ENCODE measurements at places on chromosomes 16 and 17.

DNA sequence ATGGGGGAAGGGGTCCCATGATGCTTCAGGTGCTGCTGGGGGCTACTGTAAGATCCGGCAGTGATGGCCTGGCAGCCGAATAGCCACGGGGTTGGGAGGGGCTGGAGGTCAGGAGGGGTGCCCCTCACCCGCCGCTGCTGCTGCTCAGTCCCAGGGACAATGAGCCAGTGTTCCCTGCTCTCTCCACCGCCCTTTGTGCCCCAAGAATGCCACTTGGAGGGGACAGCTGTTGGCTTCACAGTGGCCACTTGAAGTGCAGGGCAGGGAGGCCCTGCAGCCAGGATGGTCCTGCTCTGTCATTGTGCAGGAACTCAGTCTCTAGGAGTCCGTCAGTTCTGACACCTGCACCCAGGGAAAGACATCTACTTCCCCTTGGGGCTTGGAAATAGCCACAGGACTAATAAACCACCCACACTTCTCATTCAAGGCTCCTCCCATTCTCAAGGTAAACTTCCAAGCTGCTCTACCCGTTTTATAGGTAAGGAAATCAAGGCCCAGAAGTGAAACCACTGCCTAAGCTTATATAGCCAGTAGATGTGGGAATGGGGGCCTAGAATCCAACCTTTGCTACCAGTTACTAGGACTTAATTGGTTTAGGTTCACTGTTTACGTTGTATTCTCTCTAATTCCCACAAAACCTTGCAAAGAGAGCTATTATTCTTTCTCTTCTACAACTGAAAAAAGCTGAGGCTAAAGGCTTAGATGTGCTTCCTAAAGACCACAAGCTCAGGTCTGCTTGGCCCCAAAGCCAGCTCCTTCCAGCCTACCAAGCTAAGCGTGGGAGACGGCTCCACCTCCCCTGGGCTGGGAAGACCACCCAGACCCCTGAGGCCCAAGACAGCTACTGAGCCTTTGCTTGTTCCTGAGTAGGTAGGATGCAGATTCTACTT lies 6.2 kb upstream of the CPSF4L start:
- no peak for DNase-seq

- no peak for DNase-seq
Observed at GRCh38 chr17:34991606-34992005, 11.3 kb downstream of the LIG3 start.

DNA sequence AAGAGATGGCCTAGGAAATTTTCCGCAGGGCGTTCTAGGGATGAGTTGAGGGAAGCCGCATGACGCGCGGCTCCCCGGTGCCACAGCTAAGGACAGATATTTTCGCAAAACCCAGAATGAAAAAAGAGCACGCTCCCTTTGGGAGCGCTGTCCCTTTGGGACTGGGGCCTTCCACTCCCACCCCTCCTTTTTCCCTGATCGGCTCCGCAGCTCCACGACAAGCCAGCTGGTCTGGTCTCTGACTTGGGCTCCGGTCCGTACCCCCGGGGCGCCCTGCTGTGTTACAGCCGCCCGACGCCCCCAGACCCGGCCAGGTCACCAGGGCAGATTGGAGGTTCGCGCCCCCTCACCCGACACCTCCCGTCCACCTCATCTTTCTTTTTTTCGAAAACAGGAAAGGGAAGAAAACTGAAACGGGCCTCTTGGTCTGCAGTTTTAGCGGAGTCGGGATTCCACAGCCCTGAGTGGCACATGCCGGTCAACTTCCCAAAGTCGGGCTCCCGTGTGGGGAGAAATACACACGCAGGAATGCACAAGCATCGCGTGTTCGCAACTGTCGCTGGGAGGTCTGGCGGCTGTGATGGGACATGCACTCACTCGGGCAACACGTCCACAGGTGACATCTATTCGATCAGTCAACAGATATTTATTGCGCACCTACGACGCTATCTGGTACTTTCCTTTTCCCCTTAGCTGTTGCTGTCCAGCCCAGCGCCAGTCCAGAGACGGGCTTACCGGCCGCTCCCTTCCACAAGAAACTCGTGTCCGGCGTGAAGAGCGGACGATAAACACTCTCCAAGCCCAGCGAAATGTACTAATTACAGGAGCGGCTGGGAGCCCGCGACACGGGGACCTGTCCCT lies 3.9 kb upstream of the SOX9 start:
- DNase-seq: no peak

DNA sequence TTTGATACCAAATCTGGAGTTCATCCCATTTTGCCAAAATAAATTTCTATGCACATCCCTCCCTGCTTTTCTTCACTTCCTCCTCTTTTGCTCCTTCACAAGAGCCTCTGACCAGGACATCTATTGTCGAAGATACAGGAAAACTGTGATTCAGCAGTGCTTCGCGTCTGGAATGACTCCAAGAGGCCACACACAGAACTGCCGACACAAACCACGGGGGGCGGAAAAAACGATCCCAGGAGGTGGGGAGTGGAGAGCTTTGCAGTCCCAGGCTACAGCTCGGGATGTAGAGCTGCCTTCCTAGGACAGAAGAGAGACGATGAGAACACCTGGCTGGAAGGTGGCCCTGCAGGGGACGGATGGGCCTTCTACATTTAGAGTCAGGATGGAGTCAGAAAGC lies 102.8 kb downstream of the XYLT1 start:
- DNase-seq: no peak

DNA sequence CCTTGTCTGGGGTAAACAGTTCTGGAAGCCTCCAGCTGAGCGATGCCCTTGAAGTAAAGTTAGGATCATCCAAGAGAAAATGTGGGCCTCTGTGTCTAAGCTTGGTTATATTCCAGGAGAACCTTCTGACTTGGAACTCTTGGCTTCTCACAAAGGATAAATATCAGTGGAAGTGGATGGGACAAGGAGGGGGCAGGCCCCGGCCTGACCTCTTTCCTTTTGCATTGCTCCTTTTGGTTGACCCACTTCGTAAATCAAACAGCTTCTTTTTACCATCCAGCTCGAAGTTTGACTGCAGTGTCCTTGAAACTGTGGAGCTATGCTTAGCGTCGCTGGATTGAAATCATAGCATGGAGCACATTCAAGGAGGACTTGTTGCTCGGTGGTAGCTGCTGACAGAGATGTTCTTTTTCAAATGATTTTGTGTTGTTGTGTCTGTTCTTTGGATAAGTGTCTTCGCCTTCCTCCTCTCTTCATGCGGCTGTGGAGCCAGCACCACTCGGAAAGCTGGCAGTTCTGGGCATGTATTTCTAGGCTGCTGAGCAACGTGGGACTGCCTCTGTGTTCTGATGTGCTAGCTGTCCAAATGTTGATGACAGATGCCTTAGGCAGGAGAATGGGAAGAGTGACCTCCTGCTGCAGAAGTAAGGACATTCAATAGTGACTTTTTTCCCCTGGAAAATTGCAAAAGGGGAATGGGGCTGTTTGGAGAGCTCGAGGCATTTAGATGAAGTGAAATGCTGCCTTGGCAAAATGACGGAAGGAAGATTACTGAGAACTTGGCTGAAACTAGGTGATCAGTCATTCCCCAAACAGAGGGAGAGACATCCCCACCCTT lies 4.5 kb downstream of the MINK1 start:
- DNase-seq: no peak
